ENCODE measurements at places on chromosomes 5 and 9.
A peak's percentile ranks its signal among the peaks of the same experiment; 100 is the strongest.

DNA sequence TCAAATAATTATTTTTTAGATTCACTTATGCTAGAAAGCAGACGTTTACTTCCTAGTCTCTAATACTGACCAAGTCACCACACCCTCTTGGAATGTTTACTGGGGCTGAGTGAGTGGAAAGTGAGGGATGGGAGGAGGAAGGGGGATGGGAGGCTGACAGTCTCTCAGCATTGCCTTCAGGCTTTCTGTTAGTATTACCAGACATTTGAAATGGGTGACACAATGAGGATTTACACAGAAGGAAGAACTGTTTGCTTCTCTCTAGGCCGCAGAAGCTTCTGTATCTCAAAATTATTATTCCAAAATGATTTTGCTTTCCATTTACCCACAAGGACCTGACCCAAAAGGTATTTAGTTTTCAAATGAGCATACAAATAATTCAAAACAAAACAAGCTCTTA is 232.8 kb upstream of the ZNF608 start:
- no peak for DNase-seq

DNA sequence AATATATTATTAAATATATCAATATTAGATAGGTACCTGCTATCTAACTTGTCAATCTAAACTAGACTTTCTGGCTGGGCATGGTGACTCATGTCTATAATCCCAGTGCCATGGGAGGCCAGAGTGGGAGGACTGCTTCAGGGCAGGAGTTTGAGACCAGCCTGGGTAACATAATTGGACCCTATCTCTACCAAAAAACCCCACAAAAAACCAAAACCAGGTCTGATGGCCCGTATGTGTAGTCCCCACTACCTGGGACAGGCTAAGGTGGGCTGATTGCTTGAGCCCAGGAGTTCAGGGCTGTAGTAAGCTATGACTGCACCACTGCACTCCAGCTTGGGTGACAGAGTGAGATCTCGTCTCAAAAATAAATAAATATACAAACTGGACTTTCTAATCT is 55.0 kb downstream of the PJA2 start:
- no peak for DNase-seq

GRCh38 chr9:18569941-18570630 is 96.1 kb downstream of the ADAMTSL1 start:
- DNase-seq: no peak

- no peak for DNase-seq
Observed at GRCh38 chr9:38416461-38416860, 7.8 kb downstream of the IGFBPL1 start.

- no peak for DNase-seq
Observed at GRCh38 chr9:95315108-95315746, 2.3 kb downstream of the FANCC start.

GRCh38 chr9:36924071-36924470 is 110.0 kb downstream of the PAX5 start:
- DNase-seq: peak; percentile 8

DNA sequence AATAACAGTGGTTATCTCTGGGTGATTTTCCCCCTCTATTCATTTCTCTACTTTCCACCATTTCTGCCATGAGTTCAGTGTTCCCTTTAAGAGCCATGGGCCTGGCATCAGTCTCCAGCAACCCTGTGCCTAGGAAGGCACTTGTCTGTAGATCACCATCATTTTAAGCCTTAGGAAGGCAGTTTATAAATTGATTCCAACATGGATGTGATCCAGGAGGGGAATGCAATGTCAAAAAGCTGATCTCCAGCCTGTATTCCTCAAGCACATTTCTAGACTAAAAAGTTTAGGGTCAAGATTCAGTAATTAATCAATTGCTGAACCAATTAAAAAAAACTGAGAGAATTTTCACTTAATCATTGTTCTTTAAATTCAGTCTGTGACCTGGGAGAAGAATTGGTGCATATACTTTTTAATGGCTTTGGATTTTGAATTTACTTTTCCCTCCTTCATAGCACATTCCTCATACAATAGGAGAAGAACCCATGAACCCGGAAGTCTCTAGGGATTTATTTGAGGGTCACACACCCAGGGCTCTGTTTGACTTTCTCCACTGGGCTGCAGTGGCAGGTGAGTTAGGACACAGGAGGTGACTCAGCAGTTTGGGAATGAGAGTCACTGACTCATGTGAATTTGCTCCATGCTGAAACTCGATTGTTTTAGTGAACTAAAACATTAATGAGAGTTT is 6.1 kb upstream of the ERMP1 start:
- DNase-seq: no peak

DNA sequence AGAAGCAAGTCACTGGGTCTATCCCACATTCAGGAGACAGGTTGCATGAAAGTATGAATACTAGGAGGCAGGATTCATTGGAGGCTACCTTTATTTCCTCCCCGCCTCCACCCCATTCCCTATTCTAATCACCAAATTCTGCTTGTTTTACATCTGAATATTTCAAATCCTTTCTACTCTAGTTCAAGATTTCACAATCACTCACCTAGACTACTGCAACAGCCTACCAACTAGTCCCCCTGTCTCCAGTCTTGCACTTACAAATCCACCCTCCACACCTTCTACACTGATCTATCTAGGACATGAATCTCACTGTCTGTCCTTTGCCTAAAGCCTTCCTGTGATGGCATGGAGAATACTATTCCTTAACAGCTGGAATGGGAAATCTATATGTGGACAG is 6.4 kb upstream of the KIF27 start:
- DNase-seq: no peak

DNA sequence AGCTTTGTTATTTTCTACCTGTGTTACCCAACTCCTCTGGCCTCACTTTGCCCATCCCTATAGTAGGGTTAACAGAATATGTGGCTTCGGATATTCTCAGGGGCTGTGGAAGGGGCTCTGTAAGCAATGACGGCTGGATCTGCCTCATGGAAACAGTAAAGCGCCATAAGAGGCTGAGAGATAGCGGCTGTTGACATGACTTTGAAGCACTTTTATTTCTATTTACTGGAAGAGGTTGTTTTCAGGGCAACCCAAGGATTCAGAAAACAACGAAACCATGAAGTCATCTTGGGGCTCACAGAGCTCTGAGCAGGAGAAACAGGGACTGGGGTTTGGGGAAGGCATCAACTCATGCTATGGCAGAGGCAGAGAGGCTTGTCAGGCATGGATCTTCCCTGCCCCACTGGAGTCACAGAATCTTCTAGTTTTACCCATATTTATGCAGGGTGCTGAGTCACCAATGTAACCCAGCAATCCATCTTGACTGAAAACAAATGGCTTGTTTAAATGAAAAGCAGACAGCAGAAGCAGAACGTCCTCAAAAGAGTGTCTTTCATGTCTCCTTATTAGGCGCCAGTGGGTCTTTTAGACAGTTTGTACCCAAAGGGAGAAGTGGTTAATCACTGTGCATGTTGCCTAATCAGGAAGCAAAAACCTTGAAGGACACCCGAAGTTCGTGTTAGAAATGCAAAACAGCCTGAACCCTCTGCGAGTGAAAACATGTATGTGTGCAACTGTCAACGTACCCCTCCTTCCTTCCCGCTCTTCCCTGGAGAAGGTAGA is 113.0 kb downstream of the COL23A1 start:
- DNase-seq: no peak

DNA sequence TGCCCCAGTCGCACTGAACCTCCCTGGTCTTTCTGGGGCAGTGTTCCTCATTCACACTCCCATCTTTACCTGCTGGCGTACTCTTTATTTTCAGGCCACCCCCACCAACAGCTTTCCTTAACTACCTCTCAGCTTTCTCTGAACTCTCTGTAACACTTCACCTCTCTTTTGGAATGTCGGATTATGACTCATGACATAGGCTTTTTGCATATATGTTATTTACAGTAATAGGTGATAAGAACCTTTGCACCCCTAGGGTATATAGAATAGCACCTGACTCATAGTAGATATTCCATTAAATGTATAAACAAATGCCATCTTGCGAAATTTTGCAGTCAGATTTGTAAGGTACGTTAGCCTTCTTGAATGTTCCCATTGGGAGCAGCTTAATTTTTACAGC is 52.9 kb upstream of the MIER3 start:
- DNase-seq: no peak

DNA sequence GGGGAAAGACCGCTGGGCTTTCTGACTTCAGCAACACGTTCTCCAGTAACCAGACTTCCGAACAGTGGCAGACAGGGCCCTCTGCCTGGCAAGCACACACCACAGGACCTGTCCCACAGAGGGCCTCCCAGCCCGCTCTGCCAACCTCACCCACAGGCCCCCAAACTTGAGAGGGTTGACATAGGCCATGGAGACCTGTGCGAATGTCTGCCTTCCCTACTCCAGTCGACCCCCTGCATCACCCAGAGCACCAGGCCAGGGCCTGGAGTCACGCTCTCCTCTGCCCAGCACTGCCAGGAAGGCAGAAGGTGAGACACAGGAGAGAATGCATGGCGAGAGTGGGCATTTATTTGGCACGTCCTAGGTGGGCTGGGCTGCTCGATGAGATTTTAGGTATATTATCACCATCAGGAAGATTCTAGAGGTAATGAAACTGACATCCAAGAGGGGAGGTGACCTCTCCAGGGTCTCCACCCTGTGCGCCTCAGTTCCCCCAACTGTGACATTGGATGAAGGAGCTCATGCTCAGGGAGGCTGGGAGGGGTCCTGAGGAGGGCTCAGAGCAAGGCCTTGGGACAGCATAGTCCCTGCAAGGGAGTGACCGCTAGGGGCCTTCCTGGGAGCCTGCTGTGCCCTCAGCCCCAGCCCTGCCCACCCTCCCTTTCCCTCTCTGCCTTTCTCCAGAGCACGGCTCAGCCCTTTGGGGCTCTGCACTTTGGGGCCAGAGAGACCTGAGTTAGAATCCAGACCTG is 54.9 kb downstream of the DUSP1 start:
- no peak for DNase-seq

GRCh38 chr9:82284758-82285157 is 296.2 kb downstream of the SPATA31D1 start:
- DNase-seq: no peak

- DNase-seq: no peak
Observed at GRCh38 chr9:114184866-114185265, 29.5 kb downstream of the COL27A1 start.

DNA sequence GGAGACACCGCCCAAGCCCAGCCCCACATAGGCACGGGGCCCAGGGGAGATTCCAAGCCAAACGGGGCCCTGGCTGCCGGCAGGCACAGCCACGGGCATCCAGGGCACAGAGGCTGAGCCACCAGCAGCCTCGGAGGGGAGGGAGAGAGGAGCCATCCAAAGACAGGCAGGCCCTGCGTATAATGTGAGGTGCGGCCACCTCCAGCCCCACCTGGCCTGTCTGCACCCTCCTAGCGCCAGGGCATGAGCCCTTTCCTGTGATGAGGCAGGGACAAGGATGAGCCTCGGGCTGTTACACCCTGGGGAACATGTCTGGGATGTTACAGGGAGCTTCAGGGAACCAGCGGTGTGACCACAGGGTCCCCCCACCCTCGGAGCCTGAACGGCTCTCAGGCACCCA is 1.1 kb upstream of the CCDC187 start:
- DNase-seq: no peak

DNA sequence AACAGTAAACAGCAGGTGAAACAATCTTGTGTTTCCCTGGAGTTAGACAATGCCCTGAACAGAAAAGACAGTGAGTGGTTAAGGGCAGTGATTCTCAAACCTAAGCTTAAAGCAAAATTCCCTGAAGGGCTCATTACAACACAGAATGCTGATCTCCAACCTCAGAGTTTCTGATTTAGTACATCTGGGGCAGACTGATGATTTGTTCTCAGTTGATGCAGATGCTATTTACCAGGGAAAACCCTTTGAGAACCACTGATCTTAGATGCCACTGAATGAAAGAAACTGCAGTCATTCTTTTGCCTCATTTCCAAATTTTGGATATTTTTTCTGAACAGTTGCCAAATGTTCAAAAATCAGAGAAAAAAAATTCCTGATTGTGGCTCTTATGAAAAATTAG is 18.7 kb upstream of the ADAM19 start:
- no peak for DNase-seq

- DNase-seq: no peak
Observed at GRCh38 chr9:123129423-123129822, 96.0 kb downstream of the GPR21 start.

- DNase-seq: no peak
Observed at GRCh38 chr9:134518004-134518606, 123.5 kb upstream of the COL5A1 start.
